DND-41 (cell line): ENCODE measurements at places on chromosomes 6 and 20.

DNA sequence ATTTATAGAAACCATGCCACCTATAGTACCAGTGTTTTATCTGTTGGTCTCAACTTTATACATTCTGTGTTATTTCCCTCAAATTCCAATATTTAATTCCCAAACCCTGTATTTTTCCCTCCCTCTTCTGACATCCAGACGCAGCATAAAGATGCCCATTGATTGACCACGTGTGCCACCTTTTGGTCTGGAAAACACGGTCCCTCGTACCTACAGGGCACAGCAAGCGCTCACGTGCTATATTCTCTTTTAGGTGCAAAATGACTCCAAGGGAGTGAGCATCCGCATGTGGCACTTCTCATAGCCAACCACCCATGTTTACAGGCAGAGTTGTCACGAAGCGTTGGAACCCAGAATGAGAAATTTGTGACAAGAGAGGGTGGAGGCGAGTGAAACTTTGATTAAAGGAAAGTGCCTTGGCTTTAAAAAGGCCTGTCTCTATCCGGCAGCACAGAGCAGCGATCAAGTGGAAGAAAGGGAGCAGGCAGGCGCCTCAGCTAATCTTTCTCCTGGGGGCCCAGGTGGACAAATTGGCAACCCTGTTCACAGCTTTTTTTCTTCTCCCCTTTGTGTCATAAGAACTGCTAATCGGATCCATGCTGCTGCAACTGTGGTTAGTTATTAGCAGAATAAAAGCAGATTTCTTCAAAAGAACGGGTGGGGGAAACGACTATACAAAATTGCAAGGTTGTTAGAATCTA lies 225.9 kb downstream of the TMEM242 start:
- no peak overlapping the region for H3K27ac ChIP-seq
- peaks cover 34% of the 10 kb centered on the region; the same call in 1 of the 2 replicates for H3K36me3 ChIP-seq
- DNase-seq: no peak
- H3K27me3 ChIP-seq: no peaks in the 10 kb centered on the region

GRCh38 chr6:158905277-158905676 lies 86.1 kb upstream of the EZR start:
- H3K4me1 ChIP-seq: no peaks in the 10 kb centered on the region
- H3K27ac ChIP-seq: no peak overlapping the region
- no peaks in the 10 kb centered on the region for H3K27me3 ChIP-seq
- no peak for DNase-seq
- H3K36me3 ChIP-seq: no peaks in the 10 kb centered on the region

DNA sequence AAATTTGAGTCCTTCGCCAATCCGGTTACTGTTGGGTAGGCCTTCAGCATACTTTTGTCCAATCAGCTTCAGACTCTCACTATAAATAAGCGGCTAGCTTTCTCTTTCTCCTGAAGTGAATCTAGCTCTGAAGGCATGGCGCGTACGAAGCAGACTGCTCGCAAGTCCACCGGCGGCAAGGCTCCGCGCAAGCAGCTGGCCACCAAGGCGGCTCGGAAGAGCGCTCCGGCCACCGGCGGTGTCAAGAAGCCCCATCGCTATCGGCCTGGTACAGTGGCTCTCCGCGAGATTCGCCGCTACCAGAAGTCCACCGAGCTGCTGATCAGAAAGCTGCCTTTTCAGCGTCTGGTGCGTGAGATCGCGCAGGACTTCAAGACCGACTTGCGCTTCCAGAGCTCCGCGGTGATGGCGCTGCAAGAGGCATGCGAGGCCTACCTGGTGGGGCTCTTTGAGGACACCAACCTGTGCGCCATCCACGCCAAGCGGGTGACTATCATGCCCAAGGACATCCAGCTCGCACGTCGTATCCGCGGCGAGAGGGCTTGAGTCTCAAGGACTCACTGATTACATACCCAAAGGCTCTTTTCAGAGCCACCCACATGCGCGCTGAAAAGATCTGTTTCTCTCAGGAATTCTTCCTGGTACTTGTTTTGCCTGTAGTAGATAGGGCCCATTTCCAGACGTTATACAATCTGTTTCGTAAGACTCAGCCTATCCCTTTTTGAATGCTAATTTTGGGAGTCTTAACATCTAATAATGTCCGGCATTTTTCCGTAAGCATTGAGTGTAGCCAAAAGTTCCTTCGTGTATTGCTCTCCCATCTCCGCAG lies 102.0 kb downstream of the OR2B2 start:
- H3K4me3 ChIP-seq: peak overlapping the region; percentile 89
- H3K27me3 ChIP-seq: no peaks in the 10 kb centered on the region
- peaks cover 7% of the 10 kb centered on the region; the same call in 1 of the 2 replicates for H3K36me3 ChIP-seq
- DNase-seq: peak; percentile 90
- H3K27ac ChIP-seq: peak overlapping the region; percentile 100
- peaks cover 30% of the 10 kb centered on the region for H3K4me1 ChIP-seq

DNA sequence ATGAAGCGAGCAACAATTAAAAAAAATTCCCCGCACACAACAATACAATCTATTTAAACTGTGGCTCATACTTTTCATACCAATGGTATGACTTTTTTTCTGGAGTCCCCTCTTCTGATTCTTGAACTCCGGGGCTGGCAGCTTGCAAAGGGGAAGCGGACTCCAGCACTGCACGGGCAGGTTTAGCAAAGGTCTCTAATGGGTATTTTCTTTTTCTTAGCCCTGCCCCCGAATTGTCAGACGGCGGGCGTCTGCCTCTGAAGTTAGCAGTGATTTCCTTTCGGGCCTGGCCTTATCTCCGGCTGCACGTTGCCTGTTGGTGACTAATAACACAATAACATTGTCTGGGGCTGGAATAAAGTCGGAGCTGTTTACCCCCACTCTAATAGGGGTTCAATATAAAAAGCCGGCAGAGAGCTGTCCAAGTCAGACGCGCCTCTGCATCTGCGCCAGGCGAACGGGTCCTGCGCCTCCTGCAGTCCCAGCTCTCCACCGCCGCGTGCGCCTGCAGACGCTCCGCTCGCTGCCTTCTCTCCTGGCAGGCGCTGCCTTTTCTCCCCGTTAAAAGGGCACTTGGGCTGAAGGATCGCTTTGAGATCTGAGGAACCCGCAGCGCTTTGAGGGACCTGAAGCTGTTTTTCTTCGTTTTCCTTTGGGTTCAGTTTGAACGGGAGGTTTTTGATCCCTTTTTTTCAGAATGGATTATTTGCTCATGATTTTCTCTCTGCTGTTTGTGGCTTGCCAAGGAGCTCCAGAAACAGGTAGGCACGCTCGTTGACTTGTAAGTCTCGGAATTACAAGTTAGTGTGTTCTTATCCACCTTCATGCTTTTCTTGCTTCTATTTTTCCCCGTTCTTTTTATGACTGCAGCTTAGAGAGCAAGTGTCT lies at the start of gene EDN1:
EDN1 (plus strand) TSS at position 429 of the 888 bp plus-strand sequence; CDS start at position 698, 269 bp downstream.
- H3K4me3 ChIP-seq: no peak within 1 kb of the TSS
- no peaks in the 10 kb centered on the region for H3K4me1 ChIP-seq
- DNase-seq: no peak
- H3K27me3 ChIP-seq: peaks cover 25% of the 10 kb centered on the region

DNA sequence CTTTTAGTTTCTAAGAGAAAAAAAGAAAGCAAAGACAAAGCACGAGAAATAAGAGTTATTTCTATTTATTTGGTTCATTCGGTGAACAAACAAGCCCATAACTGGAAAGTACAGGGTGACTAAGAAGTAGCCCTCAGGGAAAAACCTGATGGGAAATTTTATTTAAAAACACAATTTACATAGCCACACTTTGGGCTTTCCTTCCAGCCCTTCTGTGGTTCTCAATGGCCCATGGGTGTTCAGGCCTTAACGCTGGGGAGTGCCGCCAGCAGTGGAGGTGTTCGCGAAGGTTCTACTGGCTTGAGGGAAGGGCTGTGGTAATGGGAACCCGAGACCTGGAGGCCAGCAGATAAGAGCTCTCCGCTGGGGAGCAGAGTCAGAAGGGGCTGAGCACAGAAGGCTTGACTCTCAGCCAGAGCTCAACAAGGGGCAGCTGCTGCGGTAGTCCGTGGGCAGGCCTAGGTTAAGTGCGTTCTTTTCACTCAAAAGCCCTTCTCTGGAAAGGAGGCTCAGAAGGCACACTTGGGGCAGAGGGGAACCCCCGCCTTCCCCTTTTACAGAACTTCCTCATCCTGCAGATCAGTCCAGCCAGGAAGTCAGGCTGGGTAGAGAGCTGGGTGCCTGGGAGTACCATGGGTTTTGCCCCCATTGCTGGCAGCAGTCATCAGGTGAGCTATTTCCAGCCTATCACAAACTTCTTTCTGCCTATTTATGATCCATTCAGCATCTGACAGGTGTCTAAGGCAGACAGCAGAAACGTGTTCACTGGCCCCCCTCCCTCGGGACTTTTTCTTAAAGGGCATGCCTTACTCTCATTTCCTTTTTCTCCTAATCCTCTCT lies 8.8 kb upstream of the CD83 start:
- no peak for DNase-seq
- H3K4me3 ChIP-seq: no peak overlapping the region
- H3K36me3 ChIP-seq: no peaks in the 10 kb centered on the region
- peaks cover 11% of the 10 kb centered on the region for H3K27me3 ChIP-seq
- H3K27ac ChIP-seq: no peak overlapping the region

- no peak overlapping the region for H3K27ac ChIP-seq
- no peaks in the 10 kb centered on the region for H3K27me3 ChIP-seq
- H3K4me3 ChIP-seq: no peak overlapping the region
- H3K36me3 ChIP-seq: no peaks in the 10 kb centered on the region
- DNase-seq: no peak
Observed at GRCh38 chr6:48736501-48737206, 625.7 kb upstream of the PTCHD4 start.

- H3K27me3 ChIP-seq: no peaks in the 10 kb centered on the region
- DNase-seq: no peak
- H3K27ac ChIP-seq: no peak overlapping the region
Observed at GRCh38 chr6:14165091-14165490, 47.5 kb downstream of the CD83 start.

GRCh38 chr6:159981403-159982245 lies 12.7 kb downstream of the IGF2R start:
- H3K4me1 ChIP-seq: peaks cover 93% of the 10 kb centered on the region
- no peak overlapping the region for H3K4me3 ChIP-seq
- peak; percentile 52 for DNase-seq

DNA sequence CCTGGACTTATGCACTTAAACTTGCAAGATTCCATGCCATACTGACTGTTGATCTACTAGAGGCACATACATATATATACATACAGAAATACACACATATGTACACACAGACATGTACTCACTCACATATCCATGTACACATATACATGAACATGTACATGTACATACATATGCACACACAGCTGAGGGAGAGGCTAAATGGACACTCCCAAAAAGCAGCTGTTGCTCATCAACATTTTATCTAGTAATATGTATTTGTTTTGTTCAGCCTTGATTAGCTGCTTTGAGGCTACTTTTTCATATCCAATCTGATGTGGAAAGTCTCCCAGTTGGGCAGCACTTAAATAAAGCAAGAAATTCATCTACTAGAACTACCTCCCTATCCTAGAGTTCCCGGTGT lies 33.7 kb upstream of the FBXL4 start:
- H3K36me3 ChIP-seq: no peaks in the 10 kb centered on the region
- H3K27ac ChIP-seq: no peak overlapping the region
- no peak overlapping the region for H3K4me3 ChIP-seq
- peaks cover 3% of the 10 kb centered on the region for H3K27me3 ChIP-seq
- no peak for DNase-seq

DNA sequence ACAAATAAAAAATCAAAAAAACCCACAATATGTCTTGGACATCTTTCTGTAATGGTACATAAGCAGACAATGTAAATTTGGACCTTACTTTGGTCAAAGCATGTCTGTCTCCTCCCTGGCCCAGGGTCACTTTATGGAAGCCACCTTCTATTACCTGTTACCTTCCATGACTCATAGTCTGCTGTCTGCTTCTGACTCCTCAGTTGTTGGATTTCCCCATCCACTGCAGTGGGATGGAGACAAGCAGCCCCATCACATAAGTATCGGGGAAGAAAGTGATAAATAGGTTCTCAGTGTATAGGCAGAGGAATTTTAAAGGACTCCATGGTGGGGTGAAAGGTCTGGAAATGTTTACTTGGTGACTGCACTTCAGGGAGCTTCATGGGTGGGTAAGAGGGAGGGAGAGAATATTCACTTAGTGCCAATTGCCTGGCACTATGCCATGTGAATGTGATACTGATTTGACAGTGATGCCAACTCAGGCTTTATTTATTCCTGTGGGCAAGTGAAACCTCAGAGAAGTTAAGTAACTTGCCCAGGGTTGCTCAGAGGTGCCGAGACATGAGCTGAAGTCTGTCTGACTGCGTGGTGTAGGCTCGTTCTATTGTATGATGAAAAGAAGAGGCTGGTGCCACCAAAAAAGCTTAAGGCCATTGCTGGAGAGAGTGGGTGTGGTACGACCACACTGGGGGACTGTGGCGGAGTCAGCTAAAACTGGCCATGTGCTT lies 175.6 kb upstream of the RNF24 start:
- peaks cover 9% of the 10 kb centered on the region for H3K27me3 ChIP-seq
- no peak for DNase-seq
- H3K4me3 ChIP-seq: no peak overlapping the region
- no peaks in the 10 kb centered on the region for H3K4me1 ChIP-seq

GRCh38 chr6:37014667-37015066 lies 9.2 kb downstream of the FGD2 start:
- DNase-seq: no peak
- no peaks in the 10 kb centered on the region for H3K27me3 ChIP-seq

DNA sequence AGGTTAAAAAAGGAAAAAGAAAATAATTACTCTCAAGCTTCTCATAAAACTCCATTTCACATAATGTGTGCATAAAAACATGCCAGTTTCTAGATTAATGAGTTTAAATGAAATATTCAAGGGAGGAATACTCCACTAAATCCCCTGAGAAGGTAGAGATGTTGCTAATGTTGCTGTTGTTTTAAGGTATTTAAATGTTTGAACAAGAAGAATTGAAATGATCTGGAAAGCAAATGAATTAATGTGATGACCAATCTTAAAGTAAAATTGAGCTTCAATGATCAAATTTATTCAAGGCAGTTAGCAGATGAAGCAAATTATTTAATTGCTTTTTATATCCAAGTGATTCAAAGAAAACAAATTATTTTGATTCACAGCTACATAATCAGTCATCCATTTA lies 804.4 kb downstream of the EYS start:
- DNase-seq: no peak
- H3K27me3 ChIP-seq: no peaks in the 10 kb centered on the region
- H3K36me3 ChIP-seq: no peaks in the 10 kb centered on the region
- no peaks in the 10 kb centered on the region for H3K4me1 ChIP-seq

DNA sequence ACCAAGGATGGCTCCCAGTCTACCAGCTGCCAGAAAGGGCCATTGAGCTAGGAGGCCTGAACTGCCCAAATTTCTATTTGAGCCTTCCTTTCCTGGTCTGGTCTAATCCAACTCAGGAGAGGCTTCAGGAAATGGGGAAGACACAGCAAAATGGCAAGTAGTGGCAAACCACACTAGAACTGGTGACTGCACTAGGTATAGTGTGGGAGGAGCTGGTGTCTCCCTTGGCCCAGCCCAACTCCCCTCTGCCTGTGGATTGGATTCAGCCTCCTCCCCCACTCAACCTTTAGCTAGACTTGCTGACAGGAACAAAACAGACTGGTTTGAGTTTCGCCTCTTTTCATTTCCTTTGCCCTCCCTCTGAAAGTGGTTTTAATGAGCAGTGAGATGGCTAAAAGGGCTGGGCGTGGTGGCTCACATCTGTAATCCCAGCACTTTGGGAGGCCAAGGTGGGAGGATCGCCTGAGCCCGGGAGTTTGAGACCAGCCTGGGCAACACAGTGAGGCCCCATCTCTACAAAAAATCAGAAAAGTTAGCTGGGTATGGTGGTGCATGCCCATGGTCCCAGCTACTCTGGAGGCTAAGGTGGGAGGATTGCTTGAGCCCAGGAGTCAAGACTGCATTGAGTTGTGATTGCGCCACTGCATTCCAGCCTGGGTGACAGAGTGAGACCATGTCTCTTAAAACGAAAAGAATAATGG lies 17.5 kb downstream of the MRPS18A start:
- DNase-seq: peak; percentile 28
- H3K4me1 ChIP-seq: peaks cover 3% of the 10 kb centered on the region
- no peak overlapping the region for H3K4me3 ChIP-seq
- H3K27ac ChIP-seq: no peak overlapping the region
- H3K36me3 ChIP-seq: peaks cover 40% of the 10 kb centered on the region
- no peaks in the 10 kb centered on the region for H3K27me3 ChIP-seq
